ENCODE measurements at places on chromosomes 1 and 21. TPM values are rescaled to one million over a fixed set of nuclear protein-coding genes. Genes with fewer than 3 reads are reported as not detected.

The RAD54L gene
- 8.4 TPM for total RNA-seq

The LPAR3 gene
- 0.15 TPM for total RNA-seq

The LAD1 gene
- total RNA-seq = not detected

The CA14 gene
- total RNA-seq = not detected

The SPRR2B gene
- total RNA-seq = not detected

The HSF2BP gene
- 1.6 TPM for total RNA-seq

The CCDC24 gene
- 1.9 TPM for total RNA-seq

The OR2T29 gene
- not detected for total RNA-seq

The SFN gene
- total RNA-seq = not detected

Measured in epithelial cell of umbilical artery (primary cell).